ENCODE measurements at places on chromosomes 12 and 14.

- DNase-seq, result no peak
Measured at GRCh38 chr12:123572391-123572790, 12.0 kb upstream of the TMED2 start.

DNA sequence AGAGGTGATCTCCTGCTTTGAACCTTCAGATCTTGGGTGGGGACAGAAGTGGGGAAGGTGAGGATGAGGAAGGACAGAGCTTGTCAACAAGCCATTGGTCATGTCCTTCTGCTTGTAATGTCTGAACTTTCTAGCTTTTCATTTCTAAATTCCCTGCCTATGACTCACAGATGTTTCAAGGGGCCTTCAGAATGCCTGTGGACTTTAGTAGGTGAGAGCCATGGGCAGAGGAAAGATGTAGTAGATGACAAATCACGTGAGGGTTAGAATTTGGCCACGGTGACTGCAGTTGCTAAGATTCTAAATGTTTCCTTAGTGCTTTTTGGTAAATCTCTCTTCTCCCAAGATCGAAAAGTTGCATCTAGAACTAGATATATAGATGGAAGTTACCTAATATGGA lies 18.7 kb upstream of the CREBL2 start:
- no peak for DNase-seq

- no peak for DNase-seq
Measured at GRCh38 chr14:103738166-103738565, 22.6 kb downstream of the ZFYVE21 start.

DNA sequence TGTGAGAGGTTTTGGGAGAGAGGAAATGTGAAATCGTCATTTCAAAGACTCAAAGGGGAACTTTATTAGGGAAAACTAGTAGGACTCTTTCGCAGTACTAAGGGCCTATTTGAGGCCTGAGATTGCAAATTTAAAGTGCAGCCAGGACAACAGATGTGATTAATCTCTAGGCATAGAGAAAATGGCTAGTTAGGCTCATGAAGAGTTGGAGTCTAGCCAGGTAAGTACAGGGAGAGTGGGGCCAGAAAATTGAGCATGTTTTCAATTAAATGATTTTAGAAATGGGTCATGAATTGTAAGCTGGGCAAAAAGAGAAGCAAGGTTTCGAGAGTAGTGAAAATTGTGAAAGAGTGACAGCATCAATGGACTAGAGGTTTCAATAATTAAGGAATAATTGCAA lies 91.9 kb upstream of the LMNTD1 start:
- no peak for DNase-seq

GRCh38 chr14:33375196-33375595 lies 436.5 kb downstream of the NPAS3 start:
- DNase-seq, result no peak
